ENCODE measurements at places on chromosomes 13 and 19.

DNA sequence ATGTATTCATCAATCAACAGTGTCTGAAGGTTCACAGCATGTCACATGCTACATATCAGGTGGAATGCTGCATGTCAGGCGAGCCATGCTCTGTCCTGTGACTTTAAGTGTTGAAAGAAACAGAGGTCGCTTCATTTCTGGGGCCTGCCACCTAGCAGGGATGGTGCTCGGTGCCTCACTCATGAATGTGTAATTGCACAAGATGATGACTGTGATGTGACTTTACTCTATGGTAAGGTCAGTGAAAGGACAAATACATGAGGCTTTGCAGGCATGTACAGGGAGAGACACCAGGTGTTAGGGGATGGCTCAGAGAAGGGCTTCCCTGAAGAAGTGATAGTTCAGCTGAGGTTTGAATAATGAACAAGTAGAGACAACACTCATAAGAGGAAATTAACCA is 66.7 kb downstream of the FRY start:
- peak; percentile 9 for DNase-seq

DNA sequence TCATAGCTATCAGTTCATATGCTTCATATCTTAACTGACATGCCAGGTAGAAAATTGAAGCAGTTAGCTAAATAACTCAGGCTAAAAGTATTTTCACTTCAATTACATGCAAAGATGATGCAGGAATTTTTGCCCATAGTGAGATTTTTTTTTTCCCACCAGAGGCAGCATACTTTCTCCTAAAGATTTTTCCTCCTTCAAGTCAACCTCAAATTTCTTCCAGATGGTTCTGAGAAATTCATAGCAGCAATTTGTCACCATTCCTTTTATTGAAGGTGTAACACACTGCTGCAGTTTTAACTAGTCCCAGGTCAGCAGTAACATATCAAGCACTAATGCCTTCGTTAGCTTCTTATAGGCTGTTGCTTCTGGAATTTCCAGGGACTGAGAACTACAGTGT is 141.9 kb downstream of the SUCLA2 start:
- peak; percentile 40 for DNase-seq

DNA sequence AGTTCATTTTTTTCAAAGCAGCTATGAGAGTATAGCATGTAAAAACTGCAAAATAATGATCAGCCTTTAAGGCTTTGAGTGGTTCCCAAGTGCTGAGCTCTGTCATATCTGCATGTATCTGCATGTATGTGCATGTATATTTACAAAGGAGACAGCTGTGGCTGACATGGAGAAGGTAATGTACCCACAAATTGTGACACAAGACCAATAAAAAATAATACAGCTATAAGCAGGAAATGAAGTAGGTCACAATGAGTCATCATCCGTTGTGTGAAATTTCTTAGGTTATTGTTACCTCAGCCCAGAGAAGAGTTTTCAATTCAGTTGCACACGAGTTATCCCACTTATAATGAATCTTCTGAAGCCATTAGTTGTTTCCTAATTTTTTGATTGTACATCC is 60.9 kb upstream of the MED4 start:
- DNase-seq: peak; percentile 70

- DNase-seq: peak; percentile 81
Observed at GRCh38 chr19:51131780-51132680, 7.3 kb downstream of the SIGLEC9 start.

GRCh38 chr19:13139633-13140311 is 10.4 kb downstream of the STX10 start:
- no peak for DNase-seq

Data from fibroblast of mammary gland (primary cell).